ENCODE measurements at places on chromosomes 3 and 15.

- DNase-seq = no peak
Measured at GRCh38 chr3:172309741-172310427, 138.4 kb downstream of the GHSR start.

GRCh38 chr3:69321301-69322157 is 64.4 kb downstream of the FRMD4B start:
- no peak for DNase-seq

DNA sequence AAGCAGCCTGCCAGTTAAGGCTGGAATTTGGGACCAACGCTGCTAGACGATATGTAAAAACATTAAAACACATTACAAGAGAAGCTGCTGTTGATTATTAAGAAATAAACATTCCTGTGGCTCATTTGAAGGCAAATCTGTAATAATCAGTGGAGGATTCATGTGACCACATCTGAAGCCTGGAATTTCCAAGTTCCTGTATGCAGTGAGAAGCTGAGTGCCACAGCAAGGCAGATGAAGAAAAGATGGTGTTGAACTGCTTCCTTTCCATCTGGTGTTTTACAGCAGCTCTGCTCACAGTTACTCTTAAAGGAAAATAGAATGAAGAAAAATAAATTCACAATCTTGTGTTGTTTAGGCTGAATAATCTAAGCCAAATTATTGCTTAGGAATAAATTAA is 139.3 kb upstream of the ROBO2 start:
- peak; percentile 15 for DNase-seq

- peak; percentile 79 for DNase-seq
Measured at GRCh38 chr3:136068708-136069107, 103.2 kb downstream of the PPP2R3A start.

- DNase-seq = peak; percentile 100
Measured at GRCh38 chr3:27533718-27534573, 49.8 kb upstream of the SLC4A7 start.

DNA sequence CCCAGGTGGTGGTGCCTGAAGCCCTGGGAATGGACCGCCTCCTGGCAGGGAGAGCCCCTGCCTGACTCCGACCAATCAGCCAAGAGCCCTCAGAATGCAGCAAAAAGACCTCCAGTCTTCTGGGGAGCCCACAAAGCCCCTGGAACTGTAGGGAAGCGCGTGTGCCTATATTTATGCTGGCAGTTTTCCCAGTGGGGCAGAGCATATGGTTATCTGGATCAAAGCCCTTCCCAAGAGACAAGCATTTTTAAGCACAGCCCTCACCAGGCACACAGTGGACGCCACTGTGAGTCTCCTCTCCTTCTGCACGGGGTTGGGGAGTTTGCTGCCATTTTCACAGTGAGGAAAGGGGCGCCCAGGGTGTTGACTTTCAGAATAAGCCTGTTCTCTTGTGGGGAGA is 80.9 kb upstream of the RPL32 start:
- DNase-seq = peak; percentile 33

- DNase-seq = no peak
Measured at GRCh38 chr15:90053685-90054466, 48.4 kb downstream of the IDH2 start.

- peak; percentile 93 for DNase-seq
Measured at GRCh38 chr3:111859974-111860859, 1.2 kb downstream of the PHLDB2 start.

DNA sequence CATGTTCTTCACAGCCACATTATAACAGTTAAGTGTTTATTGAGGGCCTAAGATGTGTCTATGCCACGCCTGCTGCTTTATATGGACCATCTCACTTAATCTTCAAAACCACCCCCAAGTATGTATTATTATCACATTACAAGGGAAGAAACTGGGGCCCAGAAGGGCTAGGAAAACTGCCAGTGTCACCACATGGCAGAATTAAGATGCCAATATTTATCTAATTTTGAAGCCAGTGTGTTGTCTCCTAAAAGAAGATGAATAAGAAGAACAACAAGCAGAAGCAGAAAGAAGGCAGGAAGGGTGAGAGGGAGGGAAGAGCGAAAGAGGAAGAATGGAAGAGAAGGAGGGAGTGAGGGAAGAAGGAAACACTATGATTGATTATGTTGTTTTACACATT is 491.3 kb upstream of the IL12A start:
- DNase-seq = no peak

GRCh38 chr3:54520060-54520459 is 397.7 kb downstream of the CACNA2D3 start:
- no peak for DNase-seq

GRCh38 chr3:101850246-101851051 is 1.1 kb downstream of the NFKBIZ start:
- DNase-seq = peak; percentile 85

DNA sequence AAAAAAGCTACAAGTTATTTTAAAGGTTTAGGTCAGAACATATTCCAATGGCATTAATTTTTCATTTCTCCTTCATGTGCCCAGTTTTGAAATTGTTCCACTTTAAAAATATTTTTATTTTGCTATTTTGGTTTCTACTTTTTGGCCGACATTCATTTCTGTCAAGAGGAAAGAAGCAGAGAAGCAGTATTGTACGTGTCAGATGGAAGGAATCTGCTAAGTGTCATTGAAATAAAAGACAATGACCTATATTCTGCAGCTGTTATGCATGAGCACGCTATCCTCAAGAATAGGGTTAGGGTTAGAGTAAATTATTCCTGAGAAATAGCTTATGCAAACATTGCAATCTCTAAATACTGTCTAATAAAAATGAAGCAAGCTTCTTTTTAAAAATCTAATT is 941.7 kb downstream of the TUSC7 start:
- DNase-seq = no peak

- DNase-seq = no peak
Measured at GRCh38 chr15:29678504-29679034, 143.7 kb downstream of the TJP1 start.

DNA sequence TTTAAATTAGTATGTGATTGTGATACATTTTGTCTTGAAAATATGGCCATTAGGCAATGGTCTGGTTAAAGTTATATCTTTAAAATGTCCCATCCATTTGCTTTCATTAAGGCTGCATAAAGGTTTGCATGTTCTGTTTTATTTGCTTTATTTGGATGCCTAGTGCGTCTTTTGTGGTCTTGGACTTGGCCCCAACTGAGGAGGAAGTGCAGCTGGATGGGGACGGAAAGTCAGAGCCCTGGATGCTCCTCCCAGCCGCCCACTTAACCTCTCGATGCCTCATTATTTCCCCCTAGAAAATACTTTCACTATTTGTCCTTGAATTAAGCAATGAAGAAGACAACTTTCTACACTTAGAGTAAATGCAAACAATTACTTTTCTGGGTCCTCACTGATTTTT is 898.2 kb downstream of the MCTP2 start:
- no peak for DNase-seq

DNA sequence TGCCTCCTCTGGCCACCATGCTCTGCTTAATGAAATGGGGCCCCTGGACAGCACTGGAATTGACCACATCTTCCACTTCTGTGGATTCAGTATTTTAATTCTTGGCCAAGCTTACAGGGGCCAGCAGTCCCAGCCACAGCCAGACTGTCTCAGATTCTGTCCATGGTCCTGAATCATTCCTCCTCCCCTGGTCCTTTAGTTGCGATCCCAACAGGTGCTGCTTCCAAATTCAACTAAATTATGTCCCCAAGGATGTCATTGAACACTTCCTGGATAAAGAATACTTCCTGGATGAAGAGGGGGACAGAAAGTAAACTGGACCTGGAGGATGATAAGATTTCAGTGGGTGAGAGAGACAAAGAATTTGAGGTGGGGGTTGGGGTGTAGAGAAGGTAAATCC is 111.1 kb upstream of the FOXB1 start:
- peak; percentile 33 for DNase-seq

GRCh38 chr3:186185194-186185787 is 76.4 kb upstream of the ETV5 start:
- DNase-seq = no peak

DNA sequence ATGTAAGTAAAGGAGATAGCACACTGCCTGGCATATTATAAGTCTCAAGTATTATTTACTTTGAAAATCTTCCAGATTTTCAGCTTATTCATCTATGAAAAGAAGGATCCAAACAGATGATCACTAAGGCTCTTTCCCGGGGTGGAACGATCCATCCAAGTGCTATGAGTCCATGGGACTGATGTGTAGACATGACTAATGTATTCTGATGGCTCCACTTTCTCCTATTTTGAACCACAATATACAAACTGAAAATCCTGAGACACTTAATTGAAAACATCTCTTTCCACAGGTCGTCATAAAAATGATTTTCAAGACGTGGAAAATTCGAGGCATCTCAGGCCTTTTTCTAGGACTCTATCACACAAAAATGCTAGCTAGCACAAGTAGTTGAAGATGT is 33.4 kb upstream of the CHRM5 start:
- DNase-seq = peak; percentile 69

Measured in fibroblast of skin of back (primary cell).